ENCODE measurements at places on chromosomes 4 and X.

DNA sequence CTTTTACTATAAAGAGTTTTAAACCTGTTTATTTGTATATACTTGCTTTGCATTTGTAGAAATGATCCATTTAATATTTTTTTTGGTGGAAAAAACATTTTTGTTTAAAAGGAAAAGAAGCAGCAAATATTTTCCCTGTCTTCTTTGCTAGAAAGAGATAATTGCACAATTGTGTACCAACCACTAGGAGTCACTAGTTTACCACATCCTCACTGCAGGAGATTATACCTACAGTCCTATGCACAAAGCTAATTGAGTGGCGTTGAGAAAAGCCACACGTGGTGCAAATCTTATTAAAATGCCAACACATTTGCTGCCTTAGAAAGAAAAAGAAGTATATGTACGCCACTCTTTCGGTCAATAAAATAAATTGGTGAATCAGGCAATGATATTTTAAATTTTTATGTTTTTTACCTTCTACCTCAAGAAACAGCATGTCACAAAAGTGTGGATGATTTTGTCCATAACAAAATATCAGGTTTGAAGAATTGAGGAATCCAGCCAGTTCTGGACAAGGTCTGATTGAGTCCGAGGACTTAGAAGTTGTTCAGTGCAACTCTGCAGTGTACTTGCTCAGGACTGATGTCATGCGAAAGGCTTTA, 102.9 kb downstream of the GRXCR1 start:
- DNase-seq: peak; percentile 2

- no peak for DNase-seq
Observed at GRCh38 chrX:101365301-101365795, 16.8 kb upstream of the TIMM8A start.

GRCh38 chr4:73715659-73716058, 24.7 kb upstream of the CXCL8 start:
- no peak for DNase-seq

GRCh38 chrX:95949588-95949987, 735.1 kb upstream of the DIAPH2 start:
- DNase-seq: no peak

GRCh38 chr4:55530691-55531090, 16.0 kb downstream of the CLOCK start:
- no peak for DNase-seq

DNA sequence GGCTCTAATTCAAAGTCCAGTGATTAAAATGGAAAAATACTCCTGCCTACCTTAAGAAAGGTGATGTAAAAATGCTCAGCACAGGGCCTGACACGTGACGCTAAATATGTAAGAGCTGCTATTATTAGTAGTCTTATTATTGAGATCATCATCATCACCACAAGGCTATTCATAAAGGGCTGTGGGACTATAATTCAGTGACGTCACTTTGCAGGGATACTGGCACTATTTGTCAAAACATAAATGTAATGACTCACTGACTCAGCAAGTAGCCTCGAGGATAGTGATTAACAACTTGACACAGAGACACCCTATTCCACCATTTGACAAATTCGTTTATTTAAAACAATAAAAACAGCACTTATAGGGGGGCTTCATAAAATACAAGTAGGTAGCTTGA, 258.9 kb downstream of the SPANXN1 start:
- DNase-seq: no peak

- DNase-seq: no peak
Observed at GRCh38 chrX:85108165-85108564, 104.5 kb downstream of the APOOL start.

- no peak for DNase-seq
Observed at GRCh38 chrX:9560219-9560618, 95.4 kb downstream of the TBL1X start.

DNA sequence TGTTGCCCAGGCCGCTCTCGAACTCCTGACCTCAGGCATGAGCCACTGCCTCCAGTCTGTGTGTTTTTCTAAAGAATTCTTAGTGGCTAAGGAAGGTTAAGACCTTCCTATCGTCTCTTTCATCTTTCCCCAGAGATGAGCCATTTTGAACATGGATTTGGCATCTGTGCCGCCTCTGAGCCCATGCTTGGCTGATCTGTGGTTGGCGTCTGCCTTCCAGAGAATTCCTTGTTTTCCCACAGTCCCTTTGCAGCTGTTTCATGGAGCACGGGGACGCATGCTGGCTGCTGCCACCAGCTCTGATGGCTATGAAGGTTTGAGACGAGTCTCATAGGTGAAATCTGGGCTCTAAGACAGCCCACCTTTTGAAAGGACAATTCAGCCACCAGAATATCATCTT, 60.4 kb downstream of the SHROOM2 start:
- no peak for DNase-seq

DNA sequence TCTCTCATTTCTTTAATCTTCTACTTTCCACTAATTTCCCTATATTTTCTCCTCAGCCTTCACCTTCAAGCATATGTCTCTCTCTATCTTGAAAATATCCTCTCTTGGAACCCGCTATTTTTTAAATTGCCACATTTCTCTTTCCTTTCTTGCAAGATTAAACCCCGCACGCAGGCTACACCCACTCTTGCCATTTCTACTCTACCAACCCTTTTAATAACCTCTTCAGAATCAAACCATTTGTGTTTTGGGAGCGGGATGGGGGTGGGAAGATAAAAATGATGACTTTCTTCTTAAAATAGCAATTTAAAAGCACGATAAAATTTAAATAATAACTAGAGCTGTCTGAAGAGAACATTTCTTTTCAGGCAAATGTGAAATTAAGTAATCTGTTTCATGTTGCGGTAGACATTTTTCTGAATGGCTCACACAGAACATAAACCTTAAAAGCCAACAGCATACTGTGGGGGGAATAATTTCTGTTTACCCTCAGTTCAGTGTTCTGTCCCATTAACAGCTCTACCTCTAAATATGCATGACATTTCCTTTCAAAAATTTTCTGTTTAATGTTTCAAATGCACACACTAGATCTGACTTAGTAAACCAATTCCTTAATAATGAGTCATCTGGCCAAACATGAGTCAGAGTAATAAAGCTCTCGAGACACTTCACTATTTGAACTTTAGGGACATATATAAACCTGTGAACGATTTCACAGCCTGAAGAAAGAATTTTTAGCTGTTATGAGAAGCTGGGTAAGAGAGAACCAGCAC, 20.5 kb downstream of the ARSJ start:
- no peak for DNase-seq

DNA sequence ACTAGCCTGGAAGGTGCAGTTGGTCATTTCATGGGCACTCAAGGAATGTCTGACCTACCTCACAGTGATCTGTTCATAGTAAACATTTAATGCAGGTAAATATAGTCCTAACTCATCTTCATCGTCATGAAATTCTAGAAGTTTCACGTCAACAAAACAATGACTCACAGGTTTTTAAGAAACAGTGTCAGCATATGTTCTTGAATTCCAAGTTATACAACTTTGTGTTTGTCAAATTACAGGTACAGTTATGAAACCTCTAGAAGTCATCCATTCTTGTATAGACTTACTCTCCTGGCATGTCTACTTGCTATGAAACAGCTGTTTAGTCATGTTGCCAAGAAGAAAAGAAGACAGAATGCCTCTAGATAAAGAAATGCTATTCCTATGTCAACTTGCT, 46.6 kb downstream of the AFM start:
- no peak for DNase-seq

- no peak for DNase-seq
Observed at GRCh38 chrX:136665258-136665900, 17.4 kb downstream of the CD40LG start.

DNA sequence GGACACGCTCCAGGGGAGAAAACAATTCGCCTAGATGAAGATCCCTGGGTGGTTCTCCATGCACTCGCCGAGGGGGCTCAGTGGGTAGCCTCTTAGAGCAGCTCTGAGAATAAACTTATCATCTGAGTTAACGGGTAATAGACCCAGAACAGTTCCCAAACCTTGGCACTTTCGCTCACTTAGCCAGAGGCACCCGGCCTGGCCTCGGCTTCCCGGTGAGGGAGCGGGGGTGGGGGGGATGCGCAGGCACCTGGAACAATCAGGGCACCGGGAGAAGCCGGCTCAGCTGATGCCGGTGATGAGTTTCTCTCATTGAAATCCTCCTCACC, 405 bp upstream of the ZAR1 start:
- no peak for DNase-seq

DNA sequence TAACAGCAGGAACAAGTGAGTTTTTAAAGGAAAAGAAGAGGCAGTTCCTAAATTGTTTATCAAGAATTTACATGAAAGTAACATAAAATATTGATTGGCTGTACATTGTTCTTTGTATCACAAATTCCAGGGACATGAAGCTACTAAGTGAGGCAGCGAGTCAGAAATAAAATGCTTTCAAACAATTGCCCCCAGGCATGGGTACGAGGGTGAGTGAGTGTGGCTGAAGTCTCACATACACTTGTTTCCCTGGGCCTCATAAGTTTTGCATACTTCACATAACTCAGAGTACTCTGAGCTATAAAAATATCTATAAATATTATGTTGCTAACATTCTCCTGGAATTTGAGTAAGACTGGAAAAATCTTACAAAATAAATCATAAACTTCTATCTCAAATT, 511.6 kb upstream of the PRKX start:
- no peak for DNase-seq

DNA sequence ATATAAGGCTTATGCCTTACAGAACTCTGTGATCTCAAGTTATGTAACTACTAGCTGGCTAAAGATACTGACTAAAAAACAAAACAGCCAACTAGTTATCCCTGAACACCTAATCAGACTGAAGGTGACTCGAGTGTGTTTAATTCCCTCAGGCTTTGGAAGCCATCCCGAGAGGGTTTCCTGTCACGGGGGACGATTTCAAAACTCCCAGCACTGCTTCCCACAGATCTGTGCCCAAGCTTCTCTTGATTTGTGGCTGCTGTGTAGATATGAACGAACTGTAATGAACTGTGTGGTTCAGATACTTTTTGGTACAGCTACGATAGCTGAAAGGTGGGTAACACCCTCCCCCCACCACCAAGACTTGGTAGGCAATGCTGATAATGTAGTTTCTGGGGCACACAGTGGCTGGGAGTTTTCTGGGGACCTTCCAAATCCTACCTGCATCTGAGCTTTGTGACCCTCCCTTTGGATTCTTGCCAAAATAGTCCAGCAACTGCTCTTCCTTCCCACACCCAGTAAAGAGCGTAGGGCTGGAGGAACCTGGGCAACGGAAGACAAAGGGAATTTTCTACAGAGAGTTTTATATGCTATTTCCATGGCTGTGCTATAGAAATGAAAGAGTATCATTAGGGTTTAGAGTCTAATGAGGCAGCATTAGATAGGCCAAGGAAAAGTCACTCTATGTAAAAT, 148.8 kb downstream of the MGST2 start:
- DNase-seq: no peak

DNA sequence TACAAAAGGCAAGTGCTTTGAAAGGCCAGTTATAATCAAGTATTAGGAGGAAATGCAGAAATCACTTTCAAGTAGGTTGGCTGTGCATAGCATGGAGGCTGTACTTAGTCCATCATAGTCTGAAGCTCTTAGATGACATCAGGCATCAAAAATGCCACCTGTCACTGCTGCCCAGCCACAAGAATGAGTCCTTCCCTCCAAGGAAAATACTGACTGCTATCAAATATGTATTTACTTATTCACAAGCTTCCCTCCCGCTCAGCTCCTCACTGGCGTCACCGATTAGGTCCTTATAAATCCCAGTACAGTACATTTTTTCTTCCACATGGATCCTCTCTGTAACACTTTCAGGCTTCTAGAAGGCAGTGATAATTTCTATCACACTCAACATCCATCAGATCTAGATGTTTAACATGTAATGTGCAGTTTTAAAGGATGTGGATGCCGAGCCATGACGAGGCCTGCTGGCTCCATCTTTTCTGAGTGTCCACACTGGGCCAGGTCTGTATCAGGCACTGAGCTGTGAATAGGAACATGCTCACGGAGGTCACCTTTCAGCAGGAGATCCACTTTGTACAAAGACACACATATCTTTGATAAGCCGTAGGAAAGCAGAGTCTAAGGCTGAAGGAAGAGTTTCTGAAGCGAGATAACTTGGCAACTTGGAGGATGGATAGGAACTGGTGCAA, 121.9 kb downstream of the PALLD start:
- no peak for DNase-seq

DNA sequence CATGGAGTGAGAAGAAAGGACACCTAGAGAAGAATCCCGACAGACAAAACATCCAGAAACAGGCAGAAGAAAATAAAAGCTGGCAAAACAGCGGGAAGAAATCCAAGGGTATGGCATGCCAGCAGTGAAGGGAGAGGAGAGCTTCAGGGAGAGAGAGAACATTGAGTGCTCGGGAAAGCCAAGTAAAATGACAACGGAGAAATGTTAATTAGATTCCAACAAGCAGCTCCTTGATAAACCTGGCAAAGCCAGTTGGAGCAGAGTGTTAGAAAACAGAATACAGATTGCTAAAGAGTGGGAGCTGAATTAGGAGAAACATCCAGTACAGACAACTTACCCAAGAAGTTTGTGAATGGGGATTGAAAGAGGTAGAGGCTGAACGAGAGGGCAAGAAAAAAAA, 40.4 kb upstream of the MAOA start:
- no peak for DNase-seq

DNA sequence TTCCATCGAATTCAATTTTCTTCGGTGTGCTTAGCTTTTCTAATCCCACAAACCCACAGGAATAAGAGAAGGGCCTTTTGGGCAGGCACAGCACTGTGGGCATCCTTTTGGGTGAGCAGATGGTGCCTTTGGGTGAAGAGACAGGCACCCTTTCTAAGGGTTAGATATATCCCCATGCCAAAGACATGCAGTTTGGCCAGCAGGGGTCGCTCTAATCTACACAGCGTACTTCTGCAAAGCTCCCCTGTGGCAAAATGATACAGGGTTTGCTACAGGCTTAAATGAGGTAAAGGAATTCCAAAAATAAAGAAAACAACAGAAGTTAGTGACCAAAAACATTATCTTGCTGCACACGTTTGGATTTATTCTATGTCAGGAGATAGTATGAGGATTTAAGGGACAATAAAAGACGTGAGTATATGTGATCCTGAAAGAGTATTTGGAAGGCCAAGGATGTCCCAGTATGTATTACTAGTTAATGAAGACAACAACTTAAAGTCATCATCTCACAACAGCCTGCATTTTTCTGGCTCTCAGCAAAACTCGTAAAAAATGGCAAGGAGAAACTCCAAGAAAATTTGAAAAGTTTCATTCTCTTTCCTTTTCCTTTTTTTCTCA, 49.5 kb downstream of the PHEX start:
- DNase-seq: no peak

- DNase-seq: no peak
Observed at GRCh38 chr4:130632731-130633604, 1537.0 kb downstream of the C4orf33 start.

DNA sequence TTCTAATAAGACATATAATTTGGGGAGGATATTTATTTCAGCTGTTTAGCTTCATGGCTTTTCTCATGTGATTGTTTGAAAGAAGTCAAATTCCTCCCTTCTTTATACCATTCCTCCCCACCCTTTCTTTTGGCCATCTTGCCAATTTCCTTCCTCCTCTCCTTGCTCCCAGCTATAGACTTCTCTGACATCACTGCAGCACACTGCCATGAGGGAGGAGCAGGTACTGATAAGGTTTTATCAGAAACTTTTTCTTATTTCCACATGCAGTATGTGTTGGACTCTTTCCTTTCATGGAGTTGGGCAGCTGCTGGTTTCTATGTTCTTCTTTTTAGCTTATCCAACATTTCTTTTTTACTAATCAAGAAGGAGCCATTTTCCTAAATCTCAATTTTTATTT, 481.7 kb upstream of the NR3C2 start:
- DNase-seq: no peak

- no peak for DNase-seq
Observed at GRCh38 chr4:109739547-109739946, 9.7 kb upstream of the PLA2G12A start.

GRCh38 chr4:41095192-41095872, 119.0 kb downstream of the APBB2 start:
- DNase-seq: no peak

GRCh38 chr4:150236626-150237025, 158.4 kb downstream of the DCLK2 start:
- DNase-seq: no peak
